ENCODE measurements at places on chromosomes 13 and 19.

DNA sequence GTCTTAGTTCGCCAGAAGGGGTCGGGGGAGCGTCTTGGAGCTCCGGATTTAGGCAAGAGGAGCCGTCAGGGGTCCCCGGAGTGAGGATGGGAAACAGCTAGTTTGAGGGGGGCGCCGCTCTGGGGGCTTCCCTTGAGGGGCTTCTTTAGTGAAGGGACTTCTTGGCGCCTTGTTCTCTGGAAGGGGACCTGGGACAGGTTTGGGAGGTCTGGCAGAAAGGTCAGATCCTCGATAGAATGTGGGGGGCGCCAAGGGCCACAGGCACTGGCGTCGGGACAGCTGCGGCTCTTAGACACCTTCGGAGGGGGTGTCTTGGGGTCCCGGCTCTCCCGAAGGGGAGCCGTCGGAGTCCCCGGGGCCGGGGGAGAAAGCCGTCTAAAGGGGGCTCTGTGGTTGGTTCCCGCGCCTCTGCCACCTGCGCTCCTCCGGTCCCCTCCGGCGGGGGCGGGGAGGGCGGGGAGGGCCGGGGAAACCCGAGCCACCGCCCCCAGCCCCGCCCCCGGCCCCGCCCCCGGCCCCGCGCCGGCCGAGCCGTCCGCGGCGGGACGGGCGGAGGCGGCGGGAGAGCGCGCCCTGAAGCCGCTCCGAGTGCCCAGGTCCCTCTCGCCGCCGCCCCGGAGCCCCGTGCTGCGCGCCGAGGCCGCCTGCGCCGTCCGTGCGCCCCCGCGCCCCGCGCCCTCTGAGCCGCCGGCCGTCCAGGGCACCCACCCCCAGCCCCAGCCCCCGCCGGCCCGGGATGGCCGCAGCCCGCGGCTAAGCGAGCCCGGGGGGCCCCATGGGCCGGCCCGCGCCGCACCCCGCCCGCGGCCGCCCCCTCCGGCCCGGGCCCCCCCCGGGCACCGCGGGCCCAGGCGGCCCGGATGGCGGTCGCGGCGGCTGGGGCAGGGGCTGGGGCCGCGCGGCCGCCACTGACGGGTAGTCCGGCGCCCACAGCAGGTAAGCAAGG is at the start of gene NRTN:
TSS of gene NRTN (plus strand) at position 552 of the 946 bp plus-strand sequence. CDS start 19,099 bp downstream, outside the sequence.
- peak; percentile 56 for DNase-seq

- DNase-seq, result peak; percentile 33
These were observed 5.4 kb upstream of the PPP1R37 start for GRCh38 chr19:45087531-45087930.

DNA sequence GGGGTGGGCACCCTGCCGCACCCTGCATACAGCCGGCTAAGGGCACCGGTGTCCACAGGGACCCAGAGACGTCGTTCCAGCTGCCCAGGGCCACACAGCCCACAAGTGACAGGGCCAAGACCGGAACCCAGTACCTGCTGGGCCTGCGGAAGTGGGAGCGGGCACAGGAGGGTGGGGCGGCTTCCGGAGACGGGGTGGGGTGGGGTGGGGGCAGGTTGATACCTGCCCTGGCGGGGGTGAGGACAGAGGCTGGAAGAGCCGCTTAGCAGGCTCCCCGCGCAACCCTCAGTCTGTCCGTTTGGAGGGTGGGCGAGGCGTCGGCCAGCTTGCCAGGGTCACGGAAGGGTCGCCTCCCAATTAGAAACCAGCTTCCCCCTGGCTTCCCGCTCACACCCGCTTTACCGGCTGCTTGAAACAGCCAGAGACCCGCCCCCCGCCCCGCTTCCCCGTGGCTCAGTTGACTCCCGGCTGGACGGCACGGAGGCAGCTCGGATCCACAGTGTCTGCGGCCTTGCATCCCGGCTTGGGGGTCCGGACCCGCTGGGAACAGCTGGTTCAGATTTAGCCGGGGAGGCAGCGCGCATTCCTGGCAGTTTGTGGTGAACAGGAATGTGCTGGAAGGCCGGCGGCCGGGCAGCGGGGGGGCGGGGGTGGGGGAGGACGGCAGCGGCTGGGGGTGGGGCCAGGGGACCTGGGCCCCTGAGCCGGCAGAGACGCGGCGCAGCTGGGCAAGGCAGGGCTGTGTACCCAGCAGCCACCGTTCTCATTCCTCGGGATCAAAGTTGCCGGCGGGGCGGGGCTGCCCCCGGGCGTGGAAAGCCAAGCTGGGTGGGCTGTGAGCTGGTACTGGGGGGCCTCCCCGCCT is 1.9 kb downstream of the CNN2 start:
- DNase-seq, result peak; percentile 74

- no peak for DNase-seq
These were observed 8.6 kb upstream of the SERP2 start for GRCh38 chr13:44365008-44365407.

DNA sequence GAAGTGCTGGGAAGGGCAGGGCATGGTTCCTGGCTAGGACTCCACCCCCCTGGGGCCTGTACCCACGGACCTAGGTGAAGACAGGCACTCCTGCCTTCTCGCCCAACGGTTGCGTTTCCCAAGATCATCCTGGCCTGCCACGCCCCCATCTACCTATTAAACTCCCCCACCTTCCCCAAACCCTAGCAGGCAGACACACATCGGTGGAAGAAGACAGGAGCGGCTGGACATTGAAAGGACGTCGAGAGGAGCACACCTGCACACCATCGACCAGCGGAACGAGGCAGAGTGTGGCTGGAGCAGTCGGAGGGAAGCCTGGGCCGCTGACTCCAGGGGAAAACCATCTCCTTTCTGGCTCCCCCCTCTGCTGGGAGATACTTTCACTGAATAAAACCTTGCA is 45.6 kb upstream of the ALOX5AP start:
- DNase-seq, result no peak

DNA sequence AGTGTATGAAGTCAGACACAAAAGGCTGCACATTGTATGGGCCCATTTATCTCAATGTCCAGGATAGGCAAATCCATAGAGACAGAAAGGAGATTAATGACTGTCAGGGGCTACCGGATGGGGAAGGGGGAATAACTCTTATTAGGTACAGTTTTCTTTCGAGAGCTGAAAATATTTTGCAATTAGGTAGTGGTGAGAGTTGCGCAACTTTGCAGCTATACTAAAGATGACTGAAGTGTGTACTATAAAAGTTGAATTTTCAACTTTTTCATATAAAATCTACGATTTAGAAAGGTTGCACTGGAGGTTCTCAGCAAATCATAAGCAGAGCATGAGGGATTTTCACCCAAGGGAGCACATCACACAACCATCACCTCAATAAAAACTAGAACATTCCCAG is 16.1 kb upstream of the SLC15A1 start:
- no peak for DNase-seq

- peak; percentile 85 for DNase-seq
These were observed 121.0 kb downstream of the AKAP11 start for GRCh38 chr13:42392716-42393572.
